Fibroblast of skin of right quadriceps (primary cell): ENCODE measurements at places on chromosomes 11 and 22.

GRCh38 chr22:27802346-27803073, 954 bp upstream of the MN1 start:
- no peak for DNase-seq

- DNase-seq: no peak
Observed at GRCh38 chr11:57237204-57237681, at the start of gene APLNR. Gene APLNR, minus strand, starts transcription at chr11:57237250. Its CDS starts 246 bp downstream, at chr11:57237004.

GRCh38 chr11:110261195-110262071, 35.0 kb downstream of the RDX start:
- DNase-seq: no peak

- peak; percentile 89 for DNase-seq
Observed at GRCh38 chr11:65419772-65420481, 2.7 kb upstream of the NEAT1 start.

GRCh38 chr11:3037040-3037944, 19.9 kb downstream of the CARS1 start:
- DNase-seq: peak; percentile 69

DNA sequence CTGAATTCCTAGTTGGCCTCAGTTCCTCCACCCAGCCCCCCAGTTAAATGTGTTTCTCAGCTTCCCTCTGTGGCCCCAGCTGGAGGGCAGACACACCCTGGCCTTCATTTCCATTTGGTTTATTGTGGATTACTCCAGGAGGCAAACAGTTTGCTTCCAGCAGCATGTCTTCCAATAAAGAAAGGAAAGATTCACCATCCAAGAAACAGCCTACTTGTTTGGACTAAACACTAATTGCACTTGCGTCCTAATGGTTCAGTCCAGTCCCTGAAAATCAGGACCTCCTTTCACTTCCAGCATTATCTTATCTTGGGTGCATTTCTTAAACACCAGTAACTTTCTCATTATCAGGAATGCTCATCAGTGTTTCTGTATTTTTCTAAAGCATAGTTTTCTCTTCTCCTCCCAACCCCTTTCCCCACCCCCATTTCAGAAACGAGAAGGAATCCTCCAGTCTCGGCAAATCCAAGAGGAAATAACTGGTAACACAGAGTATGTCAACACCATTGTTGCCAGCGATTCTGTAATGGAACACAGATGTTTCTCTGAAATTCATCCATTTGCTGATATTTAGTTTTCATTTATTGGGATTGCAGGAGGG, 130.9 kb downstream of the PARVA start:
- peak; percentile 94 for DNase-seq

DNA sequence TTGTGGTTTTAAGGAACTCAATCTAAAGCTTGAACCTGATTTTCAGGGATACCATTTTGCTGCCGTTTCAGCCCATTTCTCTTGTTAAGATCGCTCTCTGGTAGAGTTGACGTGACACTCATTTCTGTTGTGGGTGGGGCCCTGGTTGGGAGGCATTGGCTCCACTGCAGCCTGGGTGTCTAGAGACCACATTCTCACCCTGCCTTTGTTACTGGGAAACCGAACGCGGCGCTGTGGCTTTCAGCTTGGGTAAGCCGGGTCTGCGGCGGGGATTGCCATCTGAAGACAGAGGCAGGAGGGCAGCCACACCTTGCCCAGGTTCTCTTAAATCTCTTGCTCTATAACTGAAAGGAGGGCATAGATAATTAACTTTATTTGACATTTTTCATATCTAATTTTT, 3.2 kb downstream of the EHF start:
- DNase-seq: no peak

GRCh38 chr11:78576549-78577097, 2.0 kb upstream of the NARS2 start:
- DNase-seq: no peak

DNA sequence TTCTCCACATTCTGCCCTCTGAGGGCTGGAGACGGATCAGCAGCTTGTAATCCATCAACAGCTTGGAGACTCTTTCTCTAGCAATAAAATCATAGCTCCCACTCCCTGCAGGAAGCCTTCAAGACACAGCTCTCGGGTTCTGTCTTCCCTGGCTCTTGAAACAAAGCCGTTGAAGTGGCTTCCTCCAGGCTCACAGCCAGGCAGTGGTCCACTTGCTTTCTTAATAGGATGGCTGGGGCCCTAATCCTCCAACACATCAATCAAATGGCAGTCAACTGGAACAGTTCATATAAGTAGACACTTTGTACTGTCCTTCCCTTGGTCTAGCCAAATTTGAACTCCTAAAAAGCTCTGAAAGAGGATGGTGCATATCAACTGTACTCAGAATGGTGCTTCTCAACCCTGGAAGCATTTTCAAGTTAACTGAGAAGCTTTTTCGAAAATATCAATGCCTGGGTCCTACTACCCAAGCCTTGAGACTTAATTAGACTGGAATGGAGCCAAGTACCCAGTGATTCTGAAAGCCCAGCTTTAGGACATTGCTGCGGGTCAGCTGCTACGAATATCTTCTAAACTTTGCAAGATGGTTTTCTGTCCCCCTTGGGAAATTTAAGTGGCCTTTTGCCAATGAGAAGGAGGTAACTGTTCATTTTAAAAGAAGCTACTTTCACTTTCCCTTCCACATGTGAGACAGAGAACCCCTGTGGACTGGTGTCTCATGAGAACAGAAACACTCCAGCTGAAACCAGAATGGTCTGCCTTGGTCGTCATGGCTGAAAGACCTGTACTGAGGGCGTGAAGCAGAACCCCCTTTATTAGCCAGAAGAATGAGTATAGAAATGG, 74.7 kb downstream of the SC5D start:
- DNase-seq: peak; percentile 3

GRCh38 chr11:58968251-58968711, 29.0 kb downstream of the GLYATL1 start:
- no peak for DNase-seq
